ENCODE measurements at places on chromosomes 3 and 15.

DNA sequence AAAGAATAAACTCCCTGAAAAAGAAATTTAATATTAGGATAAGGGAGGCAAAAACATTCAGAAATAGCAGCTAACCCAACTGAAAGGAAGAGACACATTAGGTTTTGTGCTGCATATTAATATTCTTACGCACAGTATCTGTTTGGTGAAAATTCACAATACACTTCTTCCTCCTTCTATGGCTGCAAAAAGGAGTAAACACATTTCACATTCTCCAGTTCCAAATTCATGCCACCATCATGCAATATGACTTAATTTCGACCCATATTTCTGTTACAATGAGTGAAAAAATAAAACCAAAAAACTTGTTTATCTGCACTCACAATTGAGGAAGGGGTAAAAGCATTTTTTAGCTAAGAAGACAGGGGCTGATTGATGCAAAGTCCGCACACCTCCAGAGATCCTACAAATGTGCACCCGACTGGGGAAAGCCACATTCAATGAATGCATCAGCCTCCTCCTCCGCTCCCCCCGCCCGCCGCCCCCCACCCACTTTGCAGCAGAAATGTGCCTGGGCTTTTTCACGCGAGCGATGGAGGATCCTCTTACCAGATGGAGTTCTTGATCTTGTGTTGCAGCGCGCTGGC is 1.0 kb downstream of the RFX7 start:
- no peak for DNase-seq

DNA sequence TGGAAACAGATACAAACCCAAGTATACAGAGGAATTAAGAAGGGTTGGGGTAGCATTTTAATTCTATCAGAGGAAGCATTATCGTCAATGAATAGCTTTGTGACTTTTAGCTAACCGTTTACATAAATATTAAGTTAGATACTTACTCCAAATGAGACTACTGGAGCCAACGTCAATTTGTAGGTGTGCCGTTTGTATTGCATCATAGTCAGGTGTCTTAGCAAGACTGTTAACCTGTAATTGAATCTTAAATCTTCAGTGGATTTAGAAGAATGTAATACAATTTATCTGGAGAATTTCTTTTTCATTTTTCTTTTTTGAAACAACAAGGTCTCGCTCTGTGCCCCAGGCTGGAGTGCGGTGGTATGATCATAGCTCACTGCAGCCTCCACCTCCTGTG is 55.1 kb downstream of the CRTC3 start:
- no peak for DNase-seq

DNA sequence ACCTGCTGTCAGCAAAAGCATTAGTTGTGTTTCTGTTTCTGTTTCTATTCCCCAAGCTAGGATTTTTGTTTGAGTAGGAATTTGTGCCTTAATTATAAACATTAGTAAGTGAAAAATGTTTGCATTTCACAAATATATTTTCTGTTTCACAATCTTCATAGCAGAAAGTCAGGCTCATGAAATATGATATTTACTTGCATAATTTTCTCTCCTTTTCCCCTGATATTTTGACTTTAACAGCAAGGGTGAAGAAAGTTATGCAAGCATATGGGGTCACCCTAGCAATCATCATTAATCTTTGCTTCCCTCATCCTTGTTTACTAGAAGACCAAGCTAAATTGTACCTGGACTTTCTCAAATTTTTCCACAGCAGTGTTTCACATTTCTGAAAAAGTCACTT is 140.3 kb upstream of the SEMA6D start:
- no peak for DNase-seq

DNA sequence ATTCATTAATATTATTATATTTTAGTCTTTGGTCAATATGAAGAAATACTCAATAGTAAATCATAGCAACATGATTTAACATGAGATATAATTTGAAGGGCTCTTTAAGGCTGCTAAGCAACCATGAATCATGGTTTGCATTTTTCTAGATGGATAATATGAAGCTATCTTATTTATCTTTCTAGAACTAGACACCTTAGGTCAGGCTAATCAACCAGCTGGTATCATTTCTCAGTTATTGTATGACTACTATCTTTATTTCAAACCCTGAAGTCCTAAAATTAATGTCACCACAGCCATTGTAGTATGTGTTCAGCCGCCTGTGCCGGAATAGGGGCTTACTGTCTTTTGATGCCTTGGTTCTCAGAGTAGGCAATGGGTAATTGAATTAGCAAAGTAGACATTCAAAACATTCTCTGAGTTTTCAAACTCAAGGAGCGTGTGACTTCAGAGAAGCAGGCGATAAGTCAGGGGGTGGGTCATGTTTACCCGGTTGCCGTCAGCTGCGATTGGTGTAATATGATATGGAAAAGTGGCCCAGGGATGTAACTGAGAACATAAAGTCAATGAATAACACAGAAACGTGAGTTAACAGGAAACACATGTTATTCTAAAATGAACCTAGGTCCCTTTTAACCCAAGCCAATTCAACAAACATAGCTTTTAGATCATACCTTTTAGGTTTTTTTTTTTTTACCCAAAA is 93.4 kb upstream of the CTDSPL start:
- DNase-seq, result no peak

DNA sequence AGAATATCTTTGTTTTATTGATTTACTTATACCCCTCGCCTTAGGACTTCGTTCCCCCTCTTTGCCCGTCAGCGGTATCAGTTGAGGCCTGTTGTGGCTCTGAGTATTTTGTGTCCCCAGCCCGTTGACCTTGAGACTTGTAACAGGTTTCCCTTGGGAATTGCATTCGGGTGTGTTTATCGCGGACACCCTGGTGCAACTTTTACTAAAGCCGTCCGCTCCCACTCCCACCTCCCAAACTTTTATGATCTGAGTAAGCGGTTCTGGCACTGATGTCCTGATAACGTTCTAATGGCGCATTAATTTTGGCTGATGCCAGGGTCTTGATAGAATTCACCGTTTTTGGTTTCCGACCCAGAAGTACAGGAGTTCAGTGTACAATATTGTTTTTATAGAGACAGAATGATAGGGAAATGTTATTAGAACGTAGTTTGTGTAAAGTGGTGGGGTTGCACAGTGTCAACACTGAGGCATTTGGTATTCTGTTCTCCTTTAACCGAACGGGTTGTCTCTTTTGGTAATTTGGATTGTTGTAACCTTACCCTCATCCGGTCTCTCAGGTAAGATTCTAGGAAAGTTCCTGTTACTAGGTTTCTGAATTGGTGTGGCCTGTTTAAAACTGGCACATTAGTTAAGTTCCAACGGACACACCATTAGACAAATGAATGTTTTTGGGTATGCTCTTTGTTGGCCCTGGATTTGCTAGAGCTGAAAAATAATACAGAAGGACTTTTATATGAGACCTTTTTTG is 47.8 kb downstream of the OIP5 start:
- DNase-seq, result no peak

DNA sequence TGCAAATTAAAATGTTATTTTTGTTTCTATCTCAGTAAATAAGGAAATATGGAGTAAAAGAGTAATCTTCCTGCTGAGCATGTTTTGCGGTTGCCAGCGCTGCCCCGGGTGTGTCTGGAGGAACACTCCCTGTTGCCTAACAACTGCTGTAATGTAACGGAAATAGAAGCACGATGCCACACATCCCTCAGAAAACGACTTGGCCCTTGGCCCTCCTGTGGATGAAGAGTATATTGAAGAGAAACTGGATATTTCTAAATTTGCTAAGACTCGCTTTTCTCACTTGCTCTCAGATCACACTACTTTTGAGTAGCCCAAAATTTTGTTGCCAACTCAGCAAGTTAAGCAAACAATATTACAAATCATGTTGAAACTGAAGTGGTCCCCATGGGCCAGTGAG is 18.9 kb downstream of the CX3CR1 start:
- DNase-seq, result peak; percentile 27
